Sciatic nerve (tissue), 2 donors: ENCODE measurements at places on chromosomes 11 and 22. TPM values are rescaled to one million over a fixed set of nuclear protein-coding genes. Genes with fewer than 3 reads are reported as not detected.
A peak's percentile ranks its signal among the peaks of the same experiment; 100 is the strongest.

KCNJ1 gene
- total RNA-seq, result 0.13 TPM

DNA sequence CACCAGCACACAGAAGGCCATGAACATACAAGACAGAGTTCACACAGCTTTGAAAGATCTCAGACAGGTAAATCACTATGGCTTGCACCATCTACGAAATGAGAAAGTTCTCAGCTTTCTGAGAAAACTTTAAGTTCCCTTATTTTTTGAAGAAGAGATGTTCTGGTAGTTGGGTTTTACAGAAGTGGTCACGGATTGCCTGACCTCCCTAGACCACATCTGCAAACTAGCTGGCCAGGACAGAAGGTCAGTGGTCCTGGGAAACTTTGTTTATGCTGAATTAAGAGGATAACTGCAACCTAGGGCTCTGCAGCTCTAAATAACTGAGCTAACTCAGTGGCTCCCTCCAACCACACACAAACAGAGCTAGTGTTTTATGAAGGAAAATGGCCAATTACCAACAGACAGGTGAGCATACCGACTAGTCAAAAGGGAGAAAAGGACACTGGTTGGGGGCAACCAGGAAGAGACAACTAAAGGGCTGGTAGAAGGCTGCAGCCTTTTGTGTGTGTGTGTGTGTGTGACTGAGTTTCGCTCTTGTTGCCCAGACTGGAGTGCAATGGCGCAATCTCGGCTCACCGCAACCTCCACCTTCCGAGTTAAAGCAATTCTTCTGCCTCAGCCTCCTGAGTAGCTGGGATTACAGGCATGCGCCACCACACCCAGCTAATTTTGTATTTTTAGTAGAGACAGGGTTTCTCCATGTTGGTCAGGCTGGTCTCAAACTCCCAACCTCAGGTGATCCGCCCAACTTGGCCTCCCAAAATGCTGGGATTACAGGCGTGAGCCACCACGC is 8.5 kb upstream of the SCN2B start:
- no peak for DNase-seq

- peak; percentile 77 for DNase-seq
These were observed 1.3 kb downstream of the PPP1R14B start for GRCh38 chr11:64245401-64245796.

OR10D3 gene
- total RNA-seq, result not detected

- no peak for DNase-seq
These were observed 293.8 kb downstream of the BRD1 start for GRCh38 chr22:49533886-49534285.

GRCh38 chr11:4048340-4048739 is 46.3 kb upstream of the RRM1 start:
- DNase-seq, result no peak

DNA sequence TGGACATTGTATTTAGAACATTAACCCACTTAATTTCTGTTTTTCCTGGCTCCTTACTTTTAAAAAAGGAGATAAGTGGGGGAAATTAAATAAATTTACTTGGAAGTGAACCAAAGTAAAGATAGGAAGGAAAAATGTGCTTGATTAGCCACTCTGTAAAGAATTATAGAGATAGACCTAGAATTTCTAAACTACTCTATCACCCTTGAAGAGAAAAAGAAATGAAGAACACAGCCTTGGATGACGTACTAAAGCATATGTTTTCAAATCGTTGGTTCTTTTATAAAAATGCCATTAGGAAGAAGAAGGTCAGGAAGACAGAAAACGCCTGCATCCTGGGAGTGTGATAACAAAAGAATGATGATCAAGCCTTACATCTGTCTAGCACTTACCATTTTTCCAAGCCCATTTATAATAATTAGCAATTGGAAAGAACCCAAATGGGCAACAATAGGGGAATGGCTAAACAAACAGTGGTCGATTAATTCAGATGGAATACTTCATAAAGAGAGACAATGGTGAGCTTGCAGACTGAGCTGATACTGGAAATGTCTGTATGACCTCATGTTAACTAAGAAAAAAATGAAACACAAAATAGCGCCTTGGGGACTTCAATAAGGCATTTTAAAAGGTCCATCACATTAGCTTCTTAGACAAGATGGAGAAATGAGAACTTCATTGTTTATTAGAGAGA is 81.0 kb upstream of the LRRC55 start:
- no peak for DNase-seq

GRCh38 chr11:5467527-5467926 is 18.4 kb downstream of the OR51I2 start:
- DNase-seq, result no peak

SYT7 gene
- total RNA-seq, result 3.7 TPM

DNA sequence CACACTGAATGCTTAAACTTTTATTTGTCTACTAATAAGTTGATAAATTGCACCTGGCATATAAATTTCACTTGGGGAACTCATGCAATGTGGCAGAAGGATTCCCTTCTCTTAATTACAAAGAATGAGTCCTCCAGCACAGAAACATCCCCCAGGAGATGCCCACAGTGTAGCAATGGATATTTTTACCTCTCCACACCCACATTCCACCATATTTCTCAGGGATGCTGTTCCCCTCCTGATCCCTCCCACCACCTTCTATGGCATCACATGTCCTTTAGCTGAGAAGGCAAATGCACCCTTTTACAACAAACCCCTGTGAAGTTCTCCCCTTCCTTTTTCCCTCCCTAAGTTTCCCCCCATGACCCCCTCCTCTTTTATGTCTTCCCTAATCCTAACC is 56.1 kb upstream of the UBASH3B start:
- no peak for DNase-seq

GRCh38 chr11:1453611-1454034 is 33.0 kb downstream of the MOB2 start:
- DNase-seq, result no peak

DNA sequence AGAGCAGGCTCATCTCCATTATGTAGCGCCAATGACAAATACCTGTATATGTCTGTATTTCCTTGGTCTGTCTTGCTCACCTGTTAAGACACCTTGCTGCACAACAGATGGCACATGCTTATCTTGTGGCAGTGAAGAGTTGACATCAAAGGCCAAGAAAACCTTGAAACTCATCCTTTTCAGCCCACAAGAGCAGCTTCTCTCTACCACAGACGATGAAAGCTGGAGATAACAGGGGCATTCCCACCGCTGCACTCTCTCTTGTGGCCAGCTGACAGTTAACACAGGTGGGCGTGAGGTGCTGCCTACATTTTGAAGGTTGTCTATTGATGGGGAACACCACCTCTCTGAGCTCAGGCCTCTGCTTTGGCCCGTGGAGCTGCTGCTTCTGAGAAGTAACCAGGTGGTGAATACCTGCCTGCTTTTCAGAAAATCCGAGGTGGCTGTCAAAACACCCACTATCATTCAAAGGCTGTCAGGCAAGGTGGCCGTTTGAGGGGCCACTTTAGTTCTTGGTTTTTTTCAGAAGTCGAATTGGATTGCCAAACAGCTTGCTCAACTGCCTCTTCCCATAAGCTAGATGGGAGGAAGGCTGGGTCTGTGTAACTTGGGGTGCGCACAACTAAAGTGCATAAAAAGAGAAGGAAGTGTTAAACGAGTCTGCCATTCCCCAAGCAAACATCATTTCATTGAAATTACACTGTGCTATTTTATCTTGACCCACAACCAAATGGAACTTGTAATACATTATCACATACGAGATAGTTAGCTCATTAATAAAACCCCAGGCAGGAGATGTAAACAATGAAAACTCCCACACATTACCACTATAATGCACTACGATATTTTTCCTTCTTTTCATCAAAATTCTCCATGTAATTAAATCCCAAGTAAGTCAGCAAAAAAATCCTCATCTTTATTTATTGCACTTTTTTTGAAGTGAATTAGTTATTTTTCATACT is 87.1 kb upstream of the RAG2 start:
- DNase-seq, result no peak

ARHGEF17 gene
- 110 TPM for total RNA-seq

MS4A15 gene
- not detected for total RNA-seq

MS4A4A gene
- 32.9 TPM for total RNA-seq

- no peak for DNase-seq
These were observed 81.3 kb downstream of the SYT9 start for GRCh38 chr11:7332962-7333361.

DDB1 gene
- total RNA-seq, result 161 TPM

GRCh38 chr11:123196060-123196714 is 1.1 kb upstream of the CLMP start:
- no peak for DNase-seq

DNA sequence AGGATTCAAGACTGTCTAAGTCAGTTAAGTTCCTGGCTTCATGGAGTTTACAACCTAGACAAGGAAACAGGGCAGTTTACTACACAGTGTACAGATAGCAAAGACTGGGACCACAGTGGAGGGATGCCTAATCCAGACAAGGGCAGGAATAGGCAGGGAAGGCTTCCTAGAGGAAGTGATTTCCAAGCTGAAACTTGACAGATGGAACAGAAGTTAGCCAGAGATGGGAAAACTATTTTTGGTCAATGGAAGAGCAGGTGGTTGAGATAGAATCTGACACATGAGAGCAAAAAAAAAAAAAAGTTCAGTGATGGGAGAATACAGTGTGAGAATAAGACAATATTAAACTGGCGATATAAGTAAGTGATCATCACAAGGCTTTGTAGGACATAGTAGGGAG is 1.3 kb downstream of the COA4 start:
- DNase-seq, result no peak

DNA sequence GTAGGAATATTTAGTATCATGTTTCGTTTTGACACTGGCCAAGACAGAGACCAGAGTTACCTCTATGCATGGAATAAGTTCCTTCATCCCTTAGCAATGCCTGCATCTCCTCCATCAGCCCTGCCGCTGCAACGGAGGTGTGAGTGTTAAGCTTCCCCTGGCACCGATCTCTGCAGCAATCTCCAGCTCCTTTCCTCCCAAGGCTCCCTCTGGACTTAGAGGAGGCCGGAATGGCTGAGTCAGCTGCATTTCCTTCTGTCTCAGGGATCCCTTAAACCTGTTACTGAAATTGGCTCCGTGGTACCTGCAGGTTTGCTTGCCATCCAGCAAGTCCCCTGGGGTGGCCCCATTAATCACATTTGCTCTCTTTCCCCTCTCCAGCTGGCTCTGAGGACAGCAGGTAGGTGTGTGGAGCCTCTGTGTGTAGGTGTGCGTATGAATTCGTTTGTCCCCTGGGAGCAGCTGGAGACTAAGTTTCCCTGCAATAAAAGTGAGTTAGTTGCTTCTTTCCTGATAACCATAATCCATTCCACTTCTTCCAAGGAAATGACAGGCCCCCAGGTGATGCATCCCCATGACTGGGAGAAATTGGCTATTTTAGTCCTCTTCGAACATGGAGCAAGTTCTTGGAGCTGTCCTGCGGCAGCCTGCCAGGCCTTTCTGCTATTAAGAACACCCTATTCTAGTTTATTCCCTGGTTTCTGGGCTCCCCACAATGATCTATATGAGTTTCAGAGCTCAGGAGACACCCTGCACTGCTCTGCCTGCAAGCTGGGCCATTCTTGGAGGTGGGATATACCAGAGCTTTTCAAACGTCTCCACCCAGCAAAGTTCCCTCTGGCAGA is 457.2 kb upstream of the CADM1 start:
- no peak for DNase-seq

- DNase-seq, result no peak
These were observed 489.9 kb upstream of the RAG2 start for GRCh38 chr11:37087650-37088572.

DNA sequence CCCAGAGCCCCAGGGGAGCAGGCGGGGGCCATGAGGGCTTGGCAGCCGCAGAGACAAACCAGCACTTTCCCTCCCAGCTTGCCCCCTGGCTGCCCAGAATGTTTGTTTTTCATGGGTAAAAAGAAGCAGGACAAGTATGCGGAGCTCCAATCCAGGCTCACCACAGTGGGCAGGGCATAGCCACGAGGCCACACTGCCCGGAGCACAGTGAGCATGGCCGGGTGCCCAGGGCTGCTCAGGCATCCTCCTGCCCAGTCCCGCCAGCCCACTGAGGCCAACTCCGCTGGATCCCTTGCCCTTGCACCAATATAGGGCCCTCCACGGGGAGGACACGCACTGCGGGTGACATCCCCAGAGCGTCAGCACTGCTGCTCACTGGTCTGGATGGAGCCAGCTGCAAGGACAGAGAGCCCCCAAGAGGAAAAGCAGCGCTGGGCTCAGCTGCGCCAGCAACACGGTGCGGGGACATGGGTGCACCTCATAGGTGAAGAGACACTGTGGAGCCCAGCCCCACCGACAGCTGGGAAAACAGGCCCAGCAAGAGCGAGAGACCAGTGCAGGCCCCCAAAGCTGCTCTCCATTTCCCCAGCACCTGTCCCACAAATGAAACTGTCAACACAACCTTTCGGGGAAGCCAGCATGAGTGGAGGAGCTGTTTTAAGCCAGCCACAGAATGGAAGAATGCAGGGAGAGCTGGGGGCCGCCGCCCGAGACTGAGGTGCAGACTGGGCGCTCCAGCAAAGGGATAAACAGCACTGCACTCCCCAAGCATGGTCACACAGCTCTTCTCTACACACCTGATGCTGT is 24.8 kb downstream of the ARVCF start:
- no peak for DNase-seq

RELT gene
- 9.4 TPM for total RNA-seq

TMEM45B gene
- total RNA-seq, result 0.53 TPM

DNA sequence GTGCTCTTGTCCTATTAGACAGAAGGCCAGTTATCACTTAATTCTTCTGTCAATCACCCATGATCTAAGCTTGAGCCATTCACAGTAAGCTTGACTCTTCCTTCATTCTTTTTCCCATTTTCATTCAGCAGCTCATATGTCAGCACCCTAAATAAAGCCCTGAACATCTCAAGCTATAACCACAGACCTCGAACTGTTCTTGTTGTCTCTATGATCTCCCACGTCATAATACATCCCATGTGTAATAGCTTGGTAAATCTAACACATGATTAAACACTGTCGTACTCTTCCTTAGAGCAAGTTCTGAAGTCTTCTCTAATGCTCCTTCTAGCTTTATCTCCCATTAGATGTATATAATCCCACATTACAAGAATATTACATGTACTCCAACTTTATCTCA is 14.4 kb downstream of the MUC15 start:
- no peak for DNase-seq

SCO2 gene
- total RNA-seq, result 1.9 TPM

- DNase-seq, result no peak
These were observed 401.6 kb downstream of the BRD1 start for GRCh38 chr22:49426098-49426497.

DNA sequence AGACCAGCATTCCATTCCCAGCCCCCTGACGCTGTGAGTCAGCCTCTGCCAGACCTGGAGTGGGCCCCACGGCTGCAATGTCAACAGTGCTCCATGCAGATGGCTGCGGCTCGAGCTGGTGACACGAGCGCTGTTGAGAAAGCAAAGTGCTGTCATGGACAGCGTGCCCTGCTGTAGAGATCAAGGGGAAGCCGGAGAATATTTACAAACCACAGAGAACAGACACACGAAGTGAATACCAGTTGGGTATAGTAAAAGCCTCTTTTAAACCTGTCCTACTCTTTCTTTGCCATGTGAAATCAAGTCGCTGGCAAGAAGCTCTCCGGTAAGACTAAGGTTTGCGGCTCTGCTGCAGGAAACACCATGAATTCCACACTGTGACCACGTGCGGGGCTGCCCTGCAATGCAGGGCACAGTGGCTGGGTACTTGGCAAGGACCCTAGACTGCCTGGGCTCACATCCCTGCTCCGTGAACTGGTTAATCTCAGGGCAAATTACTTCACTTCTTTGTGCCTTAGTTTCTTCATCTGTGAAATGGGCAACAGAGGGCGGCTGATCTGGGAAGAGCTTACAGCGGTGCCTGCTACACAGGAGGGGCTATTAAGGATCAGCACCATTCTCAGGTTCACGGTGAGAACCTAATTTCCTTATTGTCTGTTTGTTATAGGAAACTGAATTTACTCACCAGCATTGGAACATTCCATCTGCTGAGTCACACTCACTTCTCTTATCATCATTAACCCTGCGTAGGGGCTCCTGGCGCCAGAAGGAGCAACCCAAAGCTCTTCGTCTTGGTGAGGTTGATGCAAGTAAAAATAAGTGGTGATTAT is 27.8 kb upstream of the ELFN2 start:
- no peak for DNase-seq

KRTAP5-9 gene
- total RNA-seq, result 0.40 TPM
